Effector memory CD8-positive, alpha-beta T cell (primary cell): ENCODE measurements at places on chromosomes 4 and X.

- no peak for DNase-seq
Observed at GRCh38 chrX:111114806-111115205, 18.8 kb downstream of the PAK3 start.

- no peak for DNase-seq
Observed at GRCh38 chr4:87074121-87074488, 139.3 kb downstream of the AFF1 start.

- DNase-seq = no peak
Observed at GRCh38 chr4:36067116-36067515, 177.2 kb downstream of the ARAP2 start.

- no peak for DNase-seq
Observed at GRCh38 chrX:21770631-21771321, 12.9 kb upstream of the SMPX start.

- no peak for DNase-seq
Observed at GRCh38 chrX:68060506-68061205, 372.6 kb downstream of the OPHN1 start.

- DNase-seq = no peak
Observed at GRCh38 chr4:127781300-127782024, 660 bp upstream of the HSPA4L start.

GRCh38 chrX:39779952-39780783 lies 317.6 kb downstream of the BCOR start:
- DNase-seq = no peak
